ENCODE measurements at places on chromosomes 6 and 20.

GRCh38 chr6:111478064-111478476 is 4.9 kb downstream of the REV3L start:
- DNase-seq = no peak

DNA sequence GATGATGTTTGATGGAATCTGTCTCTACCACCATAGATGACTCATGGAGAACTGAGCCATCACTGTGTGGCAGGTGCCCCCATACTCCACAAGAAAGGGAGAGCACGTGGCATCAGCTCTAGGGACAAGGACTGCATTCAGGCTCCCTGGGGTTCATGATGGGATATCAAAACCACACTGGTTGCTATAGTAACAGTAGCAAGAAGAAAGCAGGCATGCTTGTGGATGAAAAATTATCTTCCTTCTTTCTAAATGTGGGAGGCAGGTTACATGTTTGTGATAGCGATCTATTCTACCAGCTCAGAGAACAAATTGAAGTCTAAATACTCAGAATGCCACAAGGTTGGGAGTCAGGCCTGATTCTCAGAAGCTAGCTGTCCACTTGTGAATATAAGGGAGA is 224.2 kb downstream of the ARHGAP18 start:
- DNase-seq = no peak

DNA sequence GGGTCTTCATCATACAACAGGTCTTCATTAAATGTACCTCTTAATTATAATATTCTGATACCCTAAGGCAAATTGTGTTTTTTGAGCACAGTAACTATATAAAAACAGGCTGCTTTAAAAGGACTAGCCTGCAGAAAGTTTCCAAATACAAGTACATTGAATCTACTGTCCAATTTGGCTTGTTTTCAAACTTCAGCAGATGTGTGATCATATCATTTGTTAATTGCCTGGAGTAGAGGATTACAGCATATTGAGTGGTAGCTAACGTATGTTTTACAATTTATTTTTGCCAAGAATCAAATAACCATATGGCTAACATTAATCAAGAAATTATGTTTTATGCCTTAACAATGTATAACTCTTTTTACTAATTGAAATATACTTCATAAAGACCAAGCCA is 12.6 kb downstream of the TINAG start:
- no peak for DNase-seq

DNA sequence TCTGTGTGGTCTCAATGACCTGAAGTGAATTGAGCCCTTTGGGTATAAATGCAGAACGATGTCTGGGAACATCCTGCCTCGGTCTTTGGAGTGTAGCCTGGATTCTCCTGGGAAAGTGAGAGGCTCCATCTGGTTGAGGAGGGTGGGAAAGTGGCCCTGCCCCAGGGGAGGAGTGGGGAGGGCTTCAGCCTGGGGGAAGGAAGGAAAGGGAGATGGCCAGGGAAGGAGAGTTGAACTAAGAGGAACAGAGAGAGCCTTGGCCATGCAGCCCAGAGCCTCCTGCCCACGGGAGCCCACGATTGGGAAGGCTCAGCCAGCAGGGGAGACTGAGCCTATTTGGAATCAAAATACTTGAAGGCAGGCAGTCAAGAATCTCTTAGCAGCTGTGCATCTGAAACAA is 2.3 kb upstream of the EPB41L1 start:
- DNase-seq = no peak

GRCh38 chr20:63733579-63734081 is 2.8 kb upstream of the LIME1 start:
- no peak for DNase-seq

GRCh38 chr6:69232911-69233448 is 563.8 kb downstream of the LMBRD1 start:
- peak; percentile 66 for DNase-seq

DNA sequence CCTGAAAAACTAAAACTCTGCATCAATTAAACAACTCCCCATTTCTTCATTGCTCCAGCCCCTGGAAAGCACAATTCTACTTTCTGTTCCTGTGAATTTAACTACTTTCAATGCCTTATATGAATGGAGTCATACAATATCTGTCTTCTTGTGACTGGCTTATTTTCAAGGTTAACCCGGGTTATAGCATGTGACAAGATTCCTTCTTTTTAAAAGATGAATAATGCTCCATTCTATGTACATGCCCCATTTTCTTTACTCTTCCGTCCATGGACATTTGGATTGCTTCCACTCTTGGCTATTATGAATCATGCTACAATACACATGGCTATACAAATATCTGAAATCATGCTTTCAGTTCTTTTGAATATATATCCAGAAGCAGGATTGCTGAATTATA is 334.9 kb upstream of the ID4 start:
- DNase-seq = no peak

GRCh38 chr6:111105578-111105977 is 18.3 kb downstream of the SLC16A10 start:
- DNase-seq = peak; percentile 66

DNA sequence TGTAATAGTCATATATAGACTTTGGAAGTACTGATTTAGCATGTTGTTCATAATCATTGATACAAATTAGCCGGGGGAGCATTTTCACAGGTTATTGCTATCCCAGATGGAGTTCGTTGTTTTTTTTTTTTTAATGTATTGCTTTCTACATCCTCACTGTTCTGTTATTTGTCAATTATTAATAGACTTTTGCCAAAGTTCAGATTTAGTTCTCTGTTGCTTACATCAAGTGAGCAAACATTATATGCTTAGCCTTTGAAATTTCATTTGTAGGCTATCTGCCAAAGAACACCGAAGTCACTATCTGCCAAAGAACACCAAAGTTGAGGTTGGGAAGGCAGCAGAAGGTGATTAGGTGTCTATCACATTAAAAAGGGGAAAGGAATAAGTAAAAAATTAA is at the start of gene HAO1:
HAO1 (minus strand) TSS at position 118 of the 400 bp plus-strand sequence; CDS start at position 82, 36 bp downstream.
- no peak for DNase-seq

GRCh38 chr6:167898673-167899311 is 72.1 kb downstream of the AFDN start:
- no peak for DNase-seq

DNA sequence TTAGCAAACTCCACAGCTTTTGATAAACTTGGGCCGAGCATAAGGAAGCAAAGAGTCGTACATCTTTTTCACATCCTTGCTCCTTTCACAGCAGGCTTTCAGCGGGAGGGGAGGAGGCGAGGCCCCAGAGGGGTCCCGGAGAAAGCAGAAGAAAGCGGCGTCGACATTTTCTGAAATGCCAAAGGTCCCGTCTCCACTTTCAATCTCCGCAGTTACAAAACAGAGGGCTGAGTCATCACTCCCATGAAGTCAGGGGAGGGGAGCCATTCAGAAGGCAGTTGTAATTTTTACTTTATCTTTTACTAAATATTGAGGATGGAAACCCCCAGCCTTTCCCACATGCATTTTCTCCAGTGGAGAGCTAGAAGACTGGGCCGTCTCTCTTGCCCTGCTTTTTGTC is 174.2 kb upstream of the THBS2 start:
- no peak for DNase-seq

DNA sequence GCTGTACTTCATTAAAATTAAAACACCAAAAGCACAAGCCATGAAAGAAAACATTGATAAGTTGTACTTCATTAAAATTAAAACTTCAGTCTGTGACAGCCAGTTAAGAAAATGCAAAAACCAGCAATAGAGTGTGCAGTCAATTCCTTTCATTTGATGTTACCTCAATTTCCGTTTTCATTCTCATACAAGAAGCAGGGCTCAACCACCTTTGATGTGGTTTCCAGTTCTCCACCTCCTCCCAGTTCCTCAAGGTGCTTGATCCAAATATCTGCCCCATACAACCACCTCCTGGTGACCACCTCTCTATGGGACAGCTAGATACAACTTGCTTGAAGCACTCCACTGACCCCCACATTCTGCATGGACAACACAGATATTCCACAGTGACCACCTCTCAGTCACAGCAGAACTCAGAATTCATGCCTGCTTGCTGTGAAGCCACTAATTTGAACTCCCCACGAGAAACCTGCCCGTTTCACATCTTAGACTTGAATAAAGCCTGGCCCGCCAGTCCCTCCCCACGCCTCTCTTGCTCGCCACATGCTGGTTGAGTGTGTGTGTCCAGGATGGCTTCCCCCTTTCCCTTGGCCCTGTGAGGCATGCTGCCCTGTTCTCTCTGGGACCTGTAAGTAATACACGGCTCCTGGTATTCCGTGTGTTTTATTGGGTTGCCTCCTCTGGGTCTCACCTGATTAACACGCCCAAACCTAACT is 66.1 kb downstream of the FAM50B start:
- DNase-seq = peak; percentile 56

- DNase-seq = no peak
These were observed 72.3 kb upstream of the SSTR4 start for GRCh38 chr20:22962567-22963439.

DNA sequence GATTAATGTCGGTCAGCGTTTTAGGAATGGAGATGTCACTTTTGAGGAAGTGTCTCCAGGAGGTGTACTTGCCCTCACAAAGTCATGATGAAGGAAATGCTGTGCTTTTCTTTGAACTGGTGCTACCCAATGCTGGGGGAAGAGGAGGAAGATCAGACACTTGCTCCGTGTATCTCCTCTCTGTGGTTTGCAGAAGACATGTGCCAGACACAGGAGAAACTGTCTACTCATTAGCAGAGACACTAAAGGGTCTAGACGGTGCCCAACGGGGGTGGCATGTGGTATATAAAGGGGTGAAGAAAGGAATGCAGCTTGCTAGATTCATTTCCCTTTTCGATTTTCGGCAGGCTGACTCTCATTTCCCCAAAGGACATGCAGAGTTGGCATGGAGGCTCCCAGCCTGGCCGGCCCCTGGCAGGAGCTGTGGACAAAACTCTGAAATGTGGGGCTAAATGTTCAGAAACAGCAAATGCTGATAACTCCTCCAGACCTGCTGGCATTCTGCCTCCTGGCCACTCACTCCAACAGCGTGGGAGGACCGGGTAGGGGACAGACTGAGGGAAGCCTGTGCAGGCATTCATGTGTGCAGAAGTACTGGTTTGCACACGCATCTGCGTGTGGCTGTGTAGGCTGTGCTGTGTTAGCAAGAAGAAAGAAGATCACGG is 59.6 kb upstream of the QKI start:
- no peak for DNase-seq

GRCh38 chr6:25414755-25415154 is 135.6 kb downstream of the CARMIL1 start:
- DNase-seq = no peak

GRCh38 chr20:34636648-34637047 is 40.2 kb downstream of the PIGU start:
- DNase-seq = no peak

GRCh38 chr6:143410859-143411270 is 39.6 kb downstream of the ADAT2 start:
- no peak for DNase-seq

- DNase-seq = peak; percentile 58
These were observed 50.9 kb downstream of the KCNS1 start for GRCh38 chr20:45049904-45050471.

GRCh38 chr6:143125864-143126573 is 65.3 kb downstream of the AIG1 start:
- DNase-seq = no peak

GRCh38 chr20:6038256-6038655 is 15.6 kb downstream of the LRRN4 start:
- DNase-seq = no peak

GRCh38 chr6:29528988-29529560 is 30.5 kb downstream of the UBD start:
- DNase-seq = no peak

GRCh38 chr6:66402873-66403272 is 695.8 kb upstream of the EYS start:
- DNase-seq = no peak

GRCh38 chr6:47690791-47691190 is 7.6 kb upstream of the ADGRF4 start:
- DNase-seq = no peak

DNA sequence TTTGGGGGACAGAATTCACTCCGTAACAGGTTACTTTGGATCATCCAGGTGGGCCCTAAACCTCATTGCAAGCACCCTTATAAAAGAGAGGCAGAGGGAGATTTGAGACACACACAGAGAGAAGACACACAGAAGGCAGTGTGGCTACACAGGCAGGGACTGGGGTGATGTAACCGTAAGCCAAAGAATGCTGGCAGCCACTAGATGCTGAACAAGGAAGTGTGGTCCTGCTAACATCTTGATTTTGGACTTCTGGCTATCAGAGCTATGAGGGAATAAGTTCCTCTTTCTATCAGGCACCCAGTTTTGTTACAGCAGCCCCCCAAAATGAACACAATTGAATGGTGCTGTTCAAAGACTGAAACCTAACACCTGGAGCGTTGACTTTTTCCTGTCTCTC is 191.3 kb upstream of the MYLIP start:
- no peak for DNase-seq

DNA sequence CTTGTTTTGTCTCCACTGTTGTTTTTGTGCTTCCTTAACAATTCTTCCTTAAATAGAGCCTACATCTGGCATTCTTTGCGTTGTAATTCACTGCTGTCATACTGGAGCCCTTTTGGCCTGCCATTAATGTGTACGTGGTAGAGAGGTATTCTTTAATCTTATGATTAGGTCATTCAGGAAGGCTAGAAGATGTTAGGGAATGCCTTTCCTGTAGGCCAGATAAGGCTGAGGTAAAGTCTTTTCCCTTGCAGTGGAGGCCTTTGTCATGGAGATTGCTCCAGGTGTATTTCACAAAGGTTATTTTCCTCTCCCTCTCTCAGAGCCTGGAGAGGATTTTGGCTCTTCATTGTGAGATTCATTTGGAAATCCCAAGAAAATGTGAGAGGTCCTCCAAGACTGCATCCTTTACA is 146.9 kb downstream of the FUT9 start:
- no peak for DNase-seq

GRCh38 chr6:72588155-72588554 is 33.7 kb upstream of the KCNQ5 start:
- no peak for DNase-seq

- no peak for DNase-seq
These were observed 135.6 kb downstream of the BTBD9 start for GRCh38 chr6:38503960-38504682.

DNA sequence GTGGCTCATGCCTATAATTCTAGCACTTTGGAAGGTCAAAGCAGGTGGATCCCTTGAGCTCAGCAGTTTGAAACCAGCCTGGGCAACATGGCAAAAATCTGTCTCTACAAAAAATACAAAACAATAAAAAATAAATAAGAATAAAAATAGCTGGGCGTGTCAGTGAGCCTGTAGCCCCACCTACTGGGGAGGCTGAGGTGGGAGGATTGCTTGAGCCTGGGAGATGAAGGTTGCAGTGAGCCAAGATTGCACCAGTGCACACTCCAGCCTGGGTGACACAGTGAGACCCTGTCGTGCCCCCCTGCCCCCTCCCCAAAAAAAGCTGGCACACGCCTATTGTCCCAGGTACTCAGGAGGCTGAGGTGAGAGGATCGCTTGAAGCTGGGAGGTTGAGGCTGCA is 35.1 kb upstream of the SRPK1 start:
- peak; percentile 52 for DNase-seq

Measured in activated naive CD4-positive, alpha-beta T cell treated with anti-CD3 and anti-CD28 coated beads for 36 hours (primary cell).